ENCODE measurements at places on chromosomes 1 and 21.

DNA sequence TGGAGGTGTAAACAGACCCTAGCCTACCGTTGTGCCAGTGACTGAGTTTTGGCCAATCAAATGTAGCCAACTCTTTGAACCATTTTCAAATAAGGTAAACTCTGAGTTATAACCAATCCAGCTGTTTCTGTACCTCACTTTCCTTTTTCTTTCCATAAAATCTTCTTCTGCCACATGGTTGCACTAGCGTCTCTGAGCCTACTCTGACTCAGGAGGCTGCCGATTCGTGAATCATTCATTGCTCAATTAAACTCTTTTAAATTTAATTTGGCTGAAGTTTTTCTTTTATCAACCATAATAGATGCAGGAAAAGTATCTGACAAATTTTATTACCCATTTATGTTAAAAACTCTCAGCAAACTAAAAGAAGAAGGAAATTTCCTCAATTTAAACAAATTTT, 111.5 kb upstream of the LYPLAL1 start:
- no peak for DNase-seq

DNA sequence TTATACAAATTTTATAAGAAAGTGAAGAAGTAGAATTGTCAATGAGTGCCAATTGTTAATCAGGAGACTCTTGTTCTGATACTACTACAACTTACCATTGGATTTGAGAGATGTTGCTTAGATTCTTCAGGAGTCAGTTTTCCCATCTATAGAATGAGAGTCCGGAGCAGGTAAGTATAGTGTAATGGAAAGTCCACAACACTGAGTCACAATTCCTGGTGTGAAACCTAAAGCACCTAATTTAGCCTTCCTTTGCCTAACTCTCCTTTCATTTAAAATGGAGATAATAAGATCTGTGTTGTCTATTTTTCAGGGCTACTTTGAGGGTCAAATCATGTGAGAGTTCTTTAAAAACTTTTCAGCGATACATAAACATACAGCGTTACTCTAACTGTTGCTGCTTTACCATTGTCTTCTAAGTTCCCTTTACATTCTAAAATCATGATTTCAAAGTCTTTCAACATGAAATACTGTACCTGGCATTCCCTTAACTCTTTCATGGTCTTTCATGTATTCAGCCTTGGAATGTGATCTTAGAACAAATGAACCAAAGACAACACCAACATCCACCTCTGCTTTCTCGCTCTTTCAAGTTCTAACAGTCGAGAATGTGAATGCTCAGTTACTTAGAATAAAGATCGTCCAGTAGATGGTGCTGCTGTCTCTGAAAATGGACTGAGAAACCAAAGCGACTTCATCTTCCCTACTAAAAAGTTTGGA, 90.9 kb downstream of the SLC30A10 start:
- DNase-seq, result no peak

- no peak for DNase-seq
These were observed 59.7 kb downstream of the MT1HL1 start for GRCh38 chr1:236944556-236944955.

GRCh38 chr1:83706354-83706938, 292.5 kb downstream of the TTLL7 start:
- no peak for DNase-seq

DNA sequence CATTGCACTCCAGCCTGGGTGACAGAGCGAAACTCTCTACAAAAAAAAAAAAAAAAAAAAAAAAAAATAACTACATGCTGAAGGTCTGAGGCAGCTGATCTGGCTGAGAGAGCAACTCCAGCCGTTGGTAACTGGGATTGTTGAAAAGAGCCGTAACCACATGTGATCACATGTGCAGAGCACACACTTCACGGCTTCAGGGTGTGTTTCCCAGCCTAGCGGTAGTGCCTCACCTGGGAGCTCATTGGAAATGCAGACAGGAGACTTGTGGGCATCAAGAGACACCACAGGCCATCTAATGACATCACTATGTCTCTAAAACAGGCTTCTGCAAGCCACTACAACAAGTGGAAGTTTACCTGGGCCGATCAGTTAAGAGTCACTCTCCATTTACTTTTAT, 11.8 kb upstream of the OTUD7B start:
- no peak for DNase-seq

- no peak for DNase-seq
These were observed 11.4 kb downstream of the MX2 start for GRCh38 chr21:41373253-41373652.

DNA sequence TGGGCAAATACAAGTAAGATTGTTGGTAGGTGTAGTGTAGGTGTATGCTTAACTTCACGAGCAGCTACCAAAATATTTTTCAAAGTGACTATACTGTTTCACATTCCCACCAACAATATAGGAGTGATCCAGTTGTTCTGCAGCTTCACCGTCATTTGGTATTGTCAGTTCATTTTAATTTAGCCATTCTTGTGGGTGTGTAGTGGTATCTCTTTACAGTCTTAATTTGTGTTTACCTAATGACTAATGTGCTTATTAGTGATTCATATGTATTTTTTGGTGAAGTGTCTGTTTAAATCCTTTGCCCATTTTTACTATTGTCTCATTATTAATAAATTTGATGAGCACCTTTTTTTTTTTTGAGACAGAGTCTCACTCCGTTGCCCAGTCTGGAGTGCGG, 35.4 kb downstream of the RCSD1 start:
- no peak for DNase-seq

DNA sequence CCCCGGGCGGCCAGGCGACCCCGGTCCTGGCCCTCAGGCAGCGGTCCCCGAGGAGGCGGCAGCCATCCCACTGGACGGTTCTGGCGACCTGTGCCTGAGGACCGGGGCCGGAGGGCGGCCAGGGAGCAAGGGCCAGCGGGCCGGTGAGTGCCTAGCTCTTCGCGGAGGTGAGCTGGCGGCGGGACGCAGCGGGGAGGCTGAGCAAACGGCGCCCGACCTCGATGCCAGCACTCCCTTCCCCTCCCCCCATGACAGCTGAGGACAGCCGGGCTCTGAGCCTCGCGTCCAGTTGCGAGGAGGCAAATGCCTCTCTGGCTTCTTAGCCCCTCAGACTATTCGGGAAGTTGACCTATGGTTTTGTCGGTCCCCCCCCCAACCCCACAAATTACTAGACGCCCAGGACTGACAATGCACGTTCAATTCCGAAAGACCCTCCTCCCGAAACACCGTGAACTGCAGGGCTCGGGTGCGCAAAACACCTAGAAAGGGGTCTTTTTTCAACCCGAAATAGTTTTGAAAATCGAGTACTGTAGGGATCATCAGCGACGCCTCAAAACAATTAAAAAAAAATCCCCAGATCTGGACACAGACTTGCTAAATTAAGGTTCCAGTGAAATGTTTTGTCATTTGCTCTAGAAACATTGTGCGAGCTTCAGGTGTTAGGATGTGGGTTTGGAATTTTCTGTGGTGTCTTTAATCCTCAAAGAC, 8.3 kb downstream of the CDKN2C start:
- DNase-seq, result no peak

- DNase-seq, result no peak
These were observed 5.8 kb downstream of the CSRP1 start for GRCh38 chr1:201501144-201501543.

GRCh38 chr1:59738591-59739015, 76.1 kb upstream of the HOOK1 start:
- DNase-seq, result no peak

GRCh38 chr1:224507771-224508523, 73.3 kb upstream of the WDR26 start:
- no peak for DNase-seq

GRCh38 chr1:33146003-33146402, 35.8 kb downstream of the TRIM62 start:
- no peak for DNase-seq

Data from stimulated activated CD4-positive, alpha-beta T cell treated with anti-CD3 and anti-CD28 coated beads, Interleukin-12 subunit alpha, Interleukin-12 subunit beta, amount 100 ng/mL, for 24 hours (primary cell).